ENCODE measurements at places on chromosomes 4 and X.

- no peak for DNase-seq
Measured at GRCh38 chr4:176778491-176778890, 14.2 kb downstream of the VEGFC start.

DNA sequence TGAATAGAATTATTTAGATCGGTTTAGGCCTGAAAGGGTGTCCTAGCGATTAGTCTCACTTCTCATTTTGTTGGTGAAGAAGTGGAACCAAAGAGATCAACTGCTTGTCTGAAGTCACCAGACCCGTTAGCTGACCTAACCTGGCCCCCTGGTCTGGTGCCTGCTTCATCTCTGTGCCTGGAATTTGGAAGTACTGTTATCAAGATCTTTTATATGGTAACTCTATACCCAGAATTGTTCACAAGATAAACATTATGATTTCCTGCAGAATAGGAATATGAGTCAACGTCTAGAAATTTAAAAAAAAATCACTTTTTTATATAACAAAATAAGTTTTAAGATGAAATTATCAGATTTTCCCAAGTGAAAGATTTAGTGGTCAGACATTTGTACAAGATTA lies 37.2 kb downstream of the LRP2BP start:
- DNase-seq: no peak

DNA sequence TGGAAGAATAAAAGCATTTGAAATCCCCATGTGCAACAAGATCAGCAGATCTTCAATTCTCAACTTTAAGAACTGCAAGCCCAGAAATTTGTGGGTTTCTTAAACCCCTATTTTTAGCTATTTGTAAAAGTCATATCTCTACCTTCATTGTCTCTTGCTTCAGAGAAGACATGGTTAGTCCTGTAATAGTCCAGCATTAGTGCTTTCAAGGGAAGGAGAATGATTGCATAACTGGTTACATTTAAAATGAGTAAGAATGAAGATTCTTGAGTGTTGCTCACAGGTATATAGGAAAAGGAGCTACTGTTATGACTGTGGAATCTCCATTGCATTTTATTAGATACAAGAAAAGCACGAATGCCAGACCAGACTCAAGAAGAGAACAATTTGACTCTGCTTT lies 84.0 kb downstream of the CCSER1 start:
- DNase-seq: no peak

DNA sequence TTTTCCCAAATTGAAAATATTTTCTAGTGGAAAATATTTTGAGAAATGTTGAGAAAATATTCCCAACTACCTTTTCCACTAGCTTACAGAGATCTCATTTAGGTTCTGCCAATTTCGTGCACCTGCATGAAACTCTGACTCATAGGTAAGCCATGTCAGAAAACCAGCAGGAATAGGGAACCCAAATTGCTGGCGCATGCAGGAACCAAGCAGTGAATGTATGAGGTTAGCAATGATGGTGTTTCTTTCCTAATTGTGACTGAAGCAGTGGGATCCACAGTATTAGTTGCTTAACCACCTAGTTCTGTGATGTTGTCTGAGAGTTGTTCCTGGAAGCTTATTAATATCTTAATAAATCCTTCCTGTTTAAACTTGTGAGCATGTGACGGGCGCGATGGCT lies 381.0 kb upstream of the TRAM1L1 start:
- DNase-seq: no peak

- DNase-seq: no peak
Measured at GRCh38 chr4:54487491-54487890, 170.3 kb upstream of the KIT start.

DNA sequence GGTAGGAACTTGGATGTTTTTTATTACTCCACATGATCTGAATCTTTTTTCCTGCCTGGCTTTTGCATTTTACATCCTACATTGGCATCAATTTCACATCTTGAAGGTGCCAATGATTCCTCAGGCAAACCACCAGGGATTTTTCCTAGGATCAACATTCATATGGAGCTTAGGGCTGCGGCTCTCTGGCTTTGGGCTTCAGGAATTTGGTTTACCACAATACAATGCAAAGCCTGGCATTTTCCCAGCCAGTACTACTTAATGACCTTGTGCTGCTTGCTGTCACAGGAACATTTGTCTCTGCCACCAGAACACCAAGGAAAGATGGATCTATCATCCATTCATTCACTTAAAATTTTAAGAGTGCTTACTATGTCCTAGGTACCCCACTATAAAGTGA lies 180.7 kb downstream of the PDGFC start:
- no peak for DNase-seq

DNA sequence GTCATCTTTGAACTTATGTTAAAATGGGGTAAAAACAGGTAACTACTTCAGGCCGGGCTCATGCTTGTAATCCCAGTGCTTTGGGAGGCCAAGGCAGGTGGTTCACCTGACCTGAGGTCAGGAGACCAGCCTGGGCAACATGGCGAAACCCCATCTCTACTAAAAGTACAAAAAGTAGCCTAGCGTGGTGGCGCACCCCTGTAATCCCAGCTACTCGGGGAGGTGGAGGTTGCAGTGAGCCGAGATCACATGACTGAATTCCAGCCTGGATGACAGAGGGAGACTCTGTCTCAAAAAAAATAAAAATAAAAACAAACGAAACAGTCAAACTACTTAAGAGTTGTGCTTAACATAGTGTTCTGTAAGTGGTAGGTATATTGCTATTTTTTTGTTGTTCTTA lies 2.5 kb downstream of the DDX3X start:
- DNase-seq: no peak

DNA sequence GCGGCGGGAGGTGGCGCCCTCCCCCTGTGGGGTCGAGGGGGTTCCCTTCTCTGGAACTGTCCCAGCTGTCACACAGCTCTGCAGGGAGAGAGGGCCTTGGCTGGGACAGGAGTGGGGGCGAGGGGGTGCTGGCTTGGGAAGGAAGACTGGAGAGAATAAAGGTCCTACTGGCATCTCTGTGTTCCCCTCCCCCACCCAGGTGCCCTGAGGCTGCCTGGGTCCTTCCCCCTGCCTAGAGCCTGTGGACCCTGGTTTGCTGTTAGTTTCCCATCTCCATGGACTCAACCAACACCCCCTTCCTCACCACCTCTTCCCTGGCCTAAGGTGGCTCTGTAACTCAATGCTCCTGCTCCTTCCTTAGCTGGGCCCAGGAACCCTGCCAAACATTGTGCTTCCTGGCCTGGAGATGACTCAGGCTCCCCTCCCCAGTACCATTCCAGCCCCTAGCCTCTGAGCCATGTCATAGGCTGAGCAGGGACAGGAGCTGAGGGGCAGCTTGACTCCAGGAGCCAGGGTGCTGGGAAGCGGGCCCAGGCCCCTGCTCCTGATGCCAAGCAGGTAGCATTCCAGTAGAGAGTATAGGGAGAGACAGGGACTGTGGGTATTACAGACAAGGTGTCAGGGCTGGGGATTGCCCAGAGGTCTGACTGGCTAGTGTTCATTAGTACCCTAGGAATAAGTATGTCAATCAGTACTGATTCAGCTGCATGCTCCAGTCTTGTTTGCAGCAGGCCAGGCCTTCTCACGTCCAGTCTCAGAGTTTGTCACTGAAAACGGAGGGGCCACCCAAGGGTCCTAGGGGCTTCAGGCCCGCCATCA lies 100.7 kb downstream of the EFNB1 start:
- DNase-seq: no peak

All from CD4-positive, alpha-beta T cell treated with Interleukin-1 beta for 1 hour (primary cell).